ENCODE measurements at places on chromosomes 7 and 10.

GRCh38 chr7:55019191-55019690, 424 bp downstream of the EGFR start:
- peak overlapping the region; percentile 71 for H3K4me3 ChIP-seq
- H3K36me3 ChIP-seq: no peaks in the 10 kb centered on the region
- DNase-seq: peak; percentile 89
- no peaks in the 10 kb centered on the region for H3K27me3 ChIP-seq
- peaks cover 41% of the 10 kb centered on the region for H3K4me1 ChIP-seq

DNA sequence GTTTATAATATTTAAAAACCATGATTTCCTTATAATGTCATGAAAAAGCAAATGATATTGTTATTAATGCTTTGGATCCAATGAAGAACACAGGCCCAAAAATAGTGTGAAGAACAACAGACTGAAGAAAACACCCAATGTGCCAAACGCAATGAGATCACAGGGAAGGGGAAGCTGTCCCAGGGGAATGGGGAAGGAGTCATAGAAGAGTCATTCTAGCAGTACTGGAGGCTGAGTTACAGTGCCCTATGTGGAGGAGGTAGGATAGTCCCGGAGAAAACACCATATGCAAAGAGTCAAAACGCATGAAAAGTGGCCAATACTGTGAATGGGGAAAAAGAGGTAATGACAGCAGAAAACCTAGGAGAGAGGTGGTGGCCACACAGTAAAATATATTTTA, 50.9 kb downstream of the TPK1 start:
- no peaks in the 10 kb centered on the region for H3K4me1 ChIP-seq
- H3K27ac ChIP-seq: no peak overlapping the region
- H3K4me3 ChIP-seq: no peak overlapping the region
- no peak for DNase-seq
- no peaks in the 10 kb centered on the region for H3K27me3 ChIP-seq
- no peaks in the 10 kb centered on the region for H3K36me3 ChIP-seq

DNA sequence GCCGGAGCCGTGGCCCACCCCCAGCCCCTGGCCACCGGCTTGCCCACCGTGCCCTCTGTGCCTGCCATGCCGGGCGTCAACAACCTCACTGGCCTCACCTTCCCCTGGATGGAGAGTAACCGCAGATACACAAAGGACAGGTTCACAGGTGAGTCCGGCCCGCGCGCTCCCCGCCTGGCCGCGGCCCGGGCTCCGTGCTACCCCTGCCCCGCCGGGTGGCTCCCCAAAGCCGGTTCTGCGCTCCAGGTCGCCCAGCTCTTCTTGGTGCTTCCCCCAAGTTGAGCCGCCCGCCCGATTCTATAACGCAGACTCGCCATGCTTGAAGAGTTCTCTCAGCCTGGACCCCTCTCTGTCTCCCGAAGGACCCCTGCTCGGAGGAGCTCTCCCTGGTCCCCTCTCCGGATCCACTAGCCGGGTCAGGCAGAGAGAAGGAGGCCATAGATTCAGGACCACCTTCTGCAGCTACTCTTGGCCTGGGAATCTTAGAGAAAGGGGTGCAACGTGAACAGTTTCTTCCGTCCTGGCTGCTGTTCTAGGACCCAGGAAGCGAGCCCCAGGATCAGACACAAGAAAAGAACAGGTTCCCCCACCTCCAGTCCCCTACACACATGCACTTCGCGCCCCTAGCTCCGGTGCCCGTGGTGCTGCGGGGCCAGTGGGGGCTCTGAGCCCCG, 999 bp downstream of the TLX1 start:
- H3K27me3 ChIP-seq: peaks cover 24% of the 10 kb centered on the region
- DNase-seq: no peak
- no peak overlapping the region for H3K27ac ChIP-seq
- H3K4me3 ChIP-seq: no peak overlapping the region
- peaks cover 32% of the 10 kb centered on the region for H3K4me1 ChIP-seq
- no peaks in the 10 kb centered on the region for H3K36me3 ChIP-seq

DNA sequence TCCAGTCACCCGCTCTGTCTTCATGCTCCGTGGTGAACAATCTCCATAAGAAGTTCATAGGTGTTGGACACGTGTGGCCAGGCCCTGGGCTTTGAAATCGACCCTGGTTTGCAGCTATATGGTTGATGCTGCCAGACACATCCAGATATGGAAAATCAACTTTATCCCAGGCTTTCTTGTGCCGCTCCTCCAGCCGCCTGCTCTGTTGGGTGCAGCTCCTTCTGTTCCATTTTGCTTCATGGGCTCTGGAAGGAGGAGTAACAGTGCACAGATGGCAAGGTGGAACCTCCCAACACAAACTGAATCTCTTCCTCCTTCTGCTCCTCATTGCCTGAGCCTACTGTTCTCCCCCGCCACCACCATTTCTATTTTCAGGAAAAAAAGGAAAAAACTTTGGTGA, 44.7 kb downstream of the THNSL1 start:
- no peaks in the 10 kb centered on the region for H3K27me3 ChIP-seq
- H3K27ac ChIP-seq: no peak overlapping the region
- no peak for DNase-seq
- H3K4me1 ChIP-seq: no peaks in the 10 kb centered on the region

- H3K4me1 ChIP-seq: no peaks in the 10 kb centered on the region
- no peak overlapping the region for H3K27ac ChIP-seq
- H3K4me3 ChIP-seq: no peak overlapping the region
- H3K27me3 ChIP-seq: no peaks in the 10 kb centered on the region
Observed at GRCh38 chr10:11906714-11907113, 83.6 kb downstream of the PROSER2 start.

GRCh38 chr10:112565434-112566053, 118.5 kb downstream of the VTI1A start:
- DNase-seq: peak; percentile 18
- no peaks in the 10 kb centered on the region for H3K4me1 ChIP-seq
- no peaks in the 10 kb centered on the region for H3K27me3 ChIP-seq

GRCh38 chr10:130180416-130180815, 44.2 kb downstream of the GLRX3 start:
- DNase-seq: no peak
- H3K4me3 ChIP-seq: no peak overlapping the region
- peaks cover 34% of the 10 kb centered on the region for H3K36me3 ChIP-seq
- H3K4me1 ChIP-seq: no peaks in the 10 kb centered on the region

DNA sequence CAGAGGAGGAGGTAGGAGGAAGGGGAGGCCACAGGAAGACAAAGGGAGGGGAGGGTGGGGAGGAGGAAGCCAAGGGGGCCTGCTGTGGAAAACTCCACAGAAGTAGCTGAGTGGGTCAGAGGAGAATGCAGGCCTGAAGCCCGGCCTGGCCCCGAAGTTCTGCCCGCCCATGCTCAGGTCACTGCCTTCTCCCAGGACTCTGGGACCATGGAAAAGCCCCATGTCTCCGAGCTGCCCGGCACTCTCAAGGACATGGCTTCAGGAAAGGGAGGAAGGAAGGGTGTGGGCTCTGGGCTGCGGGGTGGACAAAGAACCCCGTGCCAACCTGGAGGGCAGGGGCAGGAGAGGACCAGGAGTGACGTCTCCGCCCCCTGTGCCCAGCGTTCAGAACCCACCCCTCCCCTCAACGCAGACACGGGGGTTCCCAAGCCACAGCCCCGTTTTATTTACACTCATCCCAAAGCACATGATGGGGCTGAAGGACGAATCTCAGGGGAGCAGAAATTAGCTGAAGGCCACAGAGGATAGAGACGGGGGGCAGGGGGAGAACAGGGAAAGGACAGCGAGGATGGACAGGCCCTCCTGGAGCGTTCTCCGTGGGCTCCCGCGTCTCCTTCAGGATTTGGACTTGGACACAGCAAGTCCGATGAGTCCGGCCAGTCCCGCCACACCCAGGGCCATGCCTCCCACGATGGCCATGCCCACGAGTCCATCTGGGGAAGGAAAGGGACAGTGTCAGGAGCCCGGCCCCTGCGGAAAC, 1.8 kb upstream of the CLDN15 start:
- H3K4me1 ChIP-seq: peaks cover 12% of the 10 kb centered on the region
- peak overlapping the region; percentile 81 for H3K27ac ChIP-seq
- no peak for DNase-seq
- H3K4me3 ChIP-seq: no peak overlapping the region

- no peak overlapping the region for H3K4me3 ChIP-seq
- DNase-seq: no peak
- no peaks in the 10 kb centered on the region for H3K36me3 ChIP-seq
- no peaks in the 10 kb centered on the region for H3K27me3 ChIP-seq
- peaks cover 15% of the 10 kb centered on the region for H3K4me1 ChIP-seq
- peak overlapping the region; percentile 20 for H3K27ac ChIP-seq
Observed at GRCh38 chr7:137768366-137768765, 78.4 kb downstream of the DGKI start.

- H3K27ac ChIP-seq: no peak overlapping the region
- H3K36me3 ChIP-seq: no peaks in the 10 kb centered on the region
- peak; percentile 15 for DNase-seq
- H3K27me3 ChIP-seq: no peaks in the 10 kb centered on the region
- no peak overlapping the region for H3K4me3 ChIP-seq
Observed at GRCh38 chr10:11525503-11525902, 85.9 kb downstream of the USP6NL start.

GRCh38 chr10:114711869-114712250, 53.8 kb upstream of the ABLIM1 start:
- no peaks in the 10 kb centered on the region for H3K36me3 ChIP-seq
- no peaks in the 10 kb centered on the region for H3K27me3 ChIP-seq
- H3K4me1 ChIP-seq: peaks cover 29% of the 10 kb centered on the region
- no peak for DNase-seq
- H3K27ac ChIP-seq: no peak overlapping the region

GRCh38 chr10:34181553-34182300, 633.4 kb downstream of the PARD3 start:
- no peaks in the 10 kb centered on the region for H3K36me3 ChIP-seq
- no peak overlapping the region for H3K27ac ChIP-seq
- no peaks in the 10 kb centered on the region for H3K27me3 ChIP-seq
- H3K4me1 ChIP-seq: peaks cover 41% of the 10 kb centered on the region
- H3K4me3 ChIP-seq: no peak overlapping the region
- DNase-seq: peak; percentile 3

GRCh38 chr7:156515911-156516790, 124.4 kb upstream of the RNF32 start:
- DNase-seq: no peak
- no peaks in the 10 kb centered on the region for H3K4me1 ChIP-seq
- H3K27me3 ChIP-seq: no peaks in the 10 kb centered on the region
- H3K4me3 ChIP-seq: no peak overlapping the region
- H3K27ac ChIP-seq: no peak overlapping the region

- DNase-seq: no peak
- H3K27ac ChIP-seq: no peak overlapping the region
- H3K4me1 ChIP-seq: no peaks in the 10 kb centered on the region
- peaks cover 3% of the 10 kb centered on the region for H3K36me3 ChIP-seq
- no peaks in the 10 kb centered on the region for H3K27me3 ChIP-seq
- no peak overlapping the region for H3K4me3 ChIP-seq
Observed at GRCh38 chr7:80216996-80217842, 82.6 kb downstream of the GNAI1 start.

DNA sequence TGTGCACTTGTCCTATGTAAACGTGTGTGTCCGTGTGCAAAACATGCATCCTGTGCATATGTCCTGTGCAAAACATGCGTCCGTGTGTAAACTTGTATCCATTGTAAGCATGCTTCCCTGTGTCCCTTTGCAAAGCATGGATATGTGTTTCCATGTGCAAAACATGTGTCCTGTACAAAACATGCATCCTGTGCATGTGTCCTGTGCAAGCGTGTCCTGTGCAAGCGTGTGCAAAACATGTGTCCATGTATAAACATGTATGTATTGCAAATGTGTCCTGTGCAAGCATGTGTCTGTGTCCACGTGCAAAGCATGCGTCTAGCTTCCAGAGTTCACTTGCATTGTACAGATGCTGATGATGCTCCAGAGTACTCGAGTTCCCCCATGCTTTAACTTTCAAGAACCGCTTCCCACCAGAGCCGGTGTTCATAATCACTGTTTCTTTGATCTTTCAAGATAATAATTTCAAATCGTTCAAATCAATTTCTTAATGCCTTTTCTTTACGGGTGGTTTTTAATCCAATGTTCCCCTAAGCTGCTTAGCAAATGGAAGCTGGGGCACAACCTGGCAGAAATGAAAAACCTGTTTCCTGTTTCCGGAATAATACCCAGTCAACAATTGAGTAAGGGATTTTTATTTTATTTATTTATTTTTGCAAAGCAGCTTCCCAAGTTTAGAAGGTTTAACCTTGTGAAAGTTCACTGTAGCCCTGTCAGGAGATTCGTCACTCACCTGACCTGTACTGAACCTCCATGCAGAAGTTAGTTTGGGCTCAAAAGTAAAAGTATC, 641 bp upstream of the ASB13 start:
- DNase-seq: no peak
- H3K36me3 ChIP-seq: no peaks in the 10 kb centered on the region
- H3K4me1 ChIP-seq: peaks cover 9% of the 10 kb centered on the region
- no peak overlapping the region for H3K4me3 ChIP-seq

- no peak for DNase-seq
- no peaks in the 10 kb centered on the region for H3K27me3 ChIP-seq
- no peak overlapping the region for H3K27ac ChIP-seq
- no peaks in the 10 kb centered on the region for H3K36me3 ChIP-seq
- H3K4me3 ChIP-seq: no peak overlapping the region
- no peaks in the 10 kb centered on the region for H3K4me1 ChIP-seq
Observed at GRCh38 chr7:79652619-79653018, 199.2 kb upstream of the MAGI2 start.

DNA sequence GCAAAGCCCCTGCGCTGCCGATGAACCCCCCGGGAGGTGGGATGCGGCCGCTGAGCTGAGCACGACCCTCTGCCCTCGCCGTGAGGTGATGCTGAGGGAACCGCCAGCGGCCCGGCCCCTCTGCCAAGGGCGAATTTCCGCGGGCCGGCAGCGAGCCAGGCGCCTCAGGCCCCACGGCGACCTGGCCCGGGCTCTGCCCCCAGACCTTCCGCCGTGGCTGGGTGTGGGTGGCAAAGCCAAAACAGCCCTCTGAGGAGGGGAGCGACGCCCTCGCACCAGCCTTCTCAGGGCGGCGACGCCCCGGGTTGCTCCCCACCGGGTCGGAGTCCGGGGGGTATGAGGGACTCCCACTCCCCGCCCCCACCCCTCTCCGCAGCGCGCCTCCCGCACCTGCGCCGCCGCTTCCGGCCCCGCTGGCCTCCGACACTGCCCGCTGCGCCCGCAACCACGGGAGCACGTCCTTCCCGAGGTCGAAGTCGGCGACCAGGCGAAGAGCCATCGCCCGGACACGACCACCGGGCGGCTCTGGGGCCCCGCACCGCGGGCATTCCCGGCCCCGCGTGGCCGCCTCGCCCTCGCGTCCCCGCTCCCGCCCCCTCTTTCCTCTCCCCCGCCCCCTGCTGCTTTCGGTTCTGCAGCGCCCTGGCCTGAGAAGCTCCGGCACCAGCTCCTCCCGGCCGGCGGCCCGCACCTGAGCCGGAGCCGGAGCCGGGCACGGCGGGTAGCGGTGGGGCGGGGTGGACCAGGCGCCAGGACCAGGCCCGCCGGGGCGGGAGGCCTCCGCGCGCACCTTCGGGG, at the start of gene GSAP:
GSAP (minus strand) TSS at position 527 of the 798 bp plus-strand sequence; CDS start at position 499, 28 bp downstream.
- peaks cover 10% of the 10 kb centered on the region for H3K4me1 ChIP-seq
- DNase-seq: peak; percentile 82
- peak within 1 kb of the TSS; percentile 33 for H3K4me3 ChIP-seq
- H3K27me3 ChIP-seq: no peaks in the 10 kb centered on the region
